Suprapubic skin (tissue), 4 donors: ENCODE measurements at places on chromosomes 2 and 18. TPM values are rescaled to one million over a fixed set of nuclear protein-coding genes. Genes with fewer than 3 reads are reported as not detected.

Gene CYP27A1
- total RNA-seq = 22.3 TPM

DNA sequence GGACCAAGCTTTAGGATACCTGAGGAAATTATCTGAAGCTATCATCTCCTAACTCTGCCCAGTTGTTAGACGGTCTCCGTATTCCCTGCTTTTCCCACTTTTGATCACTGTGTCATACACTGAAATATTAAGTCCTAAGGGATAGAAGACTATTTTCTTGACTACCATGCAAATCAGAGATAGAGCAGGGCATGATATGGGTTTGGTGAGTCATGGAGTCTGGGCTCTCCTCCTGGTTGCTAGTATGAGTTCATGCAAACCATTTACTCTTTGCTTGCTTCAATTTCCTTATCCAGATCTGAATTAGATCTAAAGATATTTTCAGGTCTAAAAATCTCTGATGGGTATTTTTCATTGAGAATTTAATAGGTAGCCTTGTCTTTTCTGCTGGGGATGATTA lies 55.0 kb downstream of the EHBP1 start:
- H3K4me3 ChIP-seq = no peak overlapping the region
- no peaks in the 10 kb centered on the region for H3K27me3 ChIP-seq
- no peak overlapping the region for H3K27ac ChIP-seq
- no peaks in the 10 kb centered on the region for H3K4me1 ChIP-seq

GRCh38 chr2:155645791-155646190 lies 686.7 kb downstream of the NR4A2 start:
- no peaks in the 10 kb centered on the region for H3K36me3 ChIP-seq
- H3K27ac ChIP-seq = no peak overlapping the region
- H3K27me3 ChIP-seq = no peaks in the 10 kb centered on the region
- H3K4me1 ChIP-seq = no peaks in the 10 kb centered on the region
- no peak overlapping the region for H3K4me3 ChIP-seq

- H3K4me1 ChIP-seq = peaks cover 39% of the 10 kb centered on the region
- H3K36me3 ChIP-seq = no peaks in the 10 kb centered on the region
- peak overlapping the region; percentile 29 for H3K4me3 ChIP-seq
- no peak overlapping the region for H3K27ac ChIP-seq
- no peaks in the 10 kb centered on the region for H3K27me3 ChIP-seq
Observed at GRCh38 chr2:10331702-10332401, 29.1 kb downstream of the HPCAL1 start.

GRCh38 chr2:102061962-102062795 lies 70.4 kb downstream of the IL1R2 start:
- DNase-seq = peak; percentile 70
- peaks cover 81% of the 10 kb centered on the region for H3K4me1 ChIP-seq
- no peaks in the 10 kb centered on the region for H3K36me3 ChIP-seq
- peak overlapping the region; percentile 96 for H3K27ac ChIP-seq
- H3K4me3 ChIP-seq = no peak overlapping the region
- H3K27me3 ChIP-seq = no peaks in the 10 kb centered on the region

- H3K27ac ChIP-seq = no peak overlapping the region
- H3K4me3 ChIP-seq = no peak overlapping the region
- H3K4me1 ChIP-seq = peaks cover 5% of the 10 kb centered on the region
- no peak for DNase-seq
- H3K27me3 ChIP-seq = no peaks in the 10 kb centered on the region
- no peaks in the 10 kb centered on the region for H3K36me3 ChIP-seq
Observed at GRCh38 chr2:10159086-10159485, 36.5 kb downstream of the RRM2 start.

DNA sequence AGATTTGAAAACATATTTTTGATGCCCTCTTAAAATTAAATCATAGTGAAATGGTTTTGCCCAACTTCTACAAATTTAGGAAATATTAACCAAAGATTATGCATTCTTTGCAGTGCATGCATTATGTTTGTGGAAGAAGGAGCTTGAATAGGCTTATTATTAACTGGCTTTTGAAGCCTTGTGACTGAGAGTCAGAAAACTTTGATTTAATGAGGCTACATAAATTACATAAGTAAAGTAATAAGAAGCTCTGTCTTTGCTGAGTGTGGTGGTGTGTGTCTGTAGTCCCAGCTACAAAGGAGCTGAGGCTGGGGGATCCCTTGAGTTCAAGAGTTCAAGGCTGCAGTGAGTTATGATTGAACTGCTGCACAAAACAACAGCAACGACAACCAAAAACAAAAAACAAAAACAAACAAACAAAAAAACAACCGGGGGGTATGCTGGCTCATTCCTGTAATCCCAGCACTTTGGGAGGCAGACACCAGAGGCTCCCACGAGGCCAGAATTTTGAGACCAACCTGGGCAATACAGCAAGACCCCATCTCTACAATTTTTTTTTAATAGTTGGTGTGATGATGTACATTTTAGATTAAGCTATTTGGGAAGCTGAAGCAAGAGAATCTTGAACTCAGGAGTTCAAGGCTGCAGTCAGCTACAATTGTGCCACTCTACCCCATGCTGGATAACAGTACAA lies 57.0 kb upstream of the LRRTM4 start:
- no peaks in the 10 kb centered on the region for H3K27me3 ChIP-seq
- DNase-seq = no peak
- no peak overlapping the region for H3K27ac ChIP-seq
- H3K4me3 ChIP-seq = no peak overlapping the region

DNA sequence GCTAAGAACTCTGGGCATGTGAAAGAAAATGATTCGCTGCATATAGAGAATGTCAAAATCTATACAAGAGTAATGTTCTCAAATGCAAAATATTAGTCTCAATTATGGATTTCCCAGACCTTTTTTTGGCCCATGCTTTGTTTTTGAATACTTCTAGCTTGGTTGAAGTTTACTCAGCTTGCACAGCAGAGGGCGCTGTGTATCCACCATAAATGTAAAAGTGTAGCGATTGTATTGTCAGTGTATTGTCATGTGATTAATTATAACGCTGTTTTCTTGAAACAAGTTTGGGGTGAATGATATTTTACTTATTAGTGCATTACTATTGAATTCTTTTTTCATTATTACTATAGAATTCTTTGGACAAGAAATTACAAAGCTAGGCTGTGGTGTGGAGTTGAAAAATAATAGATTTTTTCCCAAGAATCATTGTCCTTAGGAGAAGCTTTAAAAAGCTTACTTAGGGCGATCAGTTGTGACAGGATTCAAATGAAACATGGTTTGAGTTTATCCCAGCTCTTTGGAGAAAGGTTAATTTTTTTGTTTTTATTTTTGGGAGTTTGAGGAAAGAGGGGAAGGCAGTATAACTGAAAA lies 98.3 kb downstream of the PIK3C3 start:
- DNase-seq = no peak
- peaks cover 22% of the 10 kb centered on the region for H3K36me3 ChIP-seq
- no peak overlapping the region for H3K27ac ChIP-seq
- H3K4me3 ChIP-seq = no peak overlapping the region
- H3K4me1 ChIP-seq = no peaks in the 10 kb centered on the region
